Inflammatory macrophage (primary cell): ENCODE measurements at places on chromosomes 7 and 10.

- peak; percentile 65 for DNase-seq
These were observed at the start of gene HIPK2 for GRCh38 chr7:139777948-139778841. Gene HIPK2 (minus strand): TSS chr7:139777998. CDS start chr7:139777623, 375 bp downstream.

GRCh38 chr7:127413962-127414361 lies 21.5 kb upstream of the ZNF800 start:
- DNase-seq = no peak

DNA sequence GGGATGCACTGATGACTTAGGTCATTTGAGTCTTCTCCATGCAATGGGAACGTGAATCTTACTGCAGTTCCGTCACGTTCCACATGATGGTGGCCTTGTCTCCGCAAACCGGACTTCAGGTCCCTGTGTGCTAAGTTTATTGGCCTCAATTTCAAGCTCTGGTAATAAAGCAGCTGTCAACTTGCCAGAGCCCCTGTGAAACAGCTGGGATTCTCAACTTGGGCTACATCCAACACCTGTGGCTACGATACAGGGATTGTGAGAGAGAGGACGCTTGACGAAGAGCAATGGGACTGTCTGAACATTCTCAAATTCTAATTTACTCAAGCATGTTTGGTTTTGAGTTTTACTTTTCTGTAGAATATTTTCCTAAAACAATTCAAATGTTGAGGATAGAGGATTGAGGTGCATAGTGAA lies 174.2 kb downstream of the PTN start:
- DNase-seq = no peak

DNA sequence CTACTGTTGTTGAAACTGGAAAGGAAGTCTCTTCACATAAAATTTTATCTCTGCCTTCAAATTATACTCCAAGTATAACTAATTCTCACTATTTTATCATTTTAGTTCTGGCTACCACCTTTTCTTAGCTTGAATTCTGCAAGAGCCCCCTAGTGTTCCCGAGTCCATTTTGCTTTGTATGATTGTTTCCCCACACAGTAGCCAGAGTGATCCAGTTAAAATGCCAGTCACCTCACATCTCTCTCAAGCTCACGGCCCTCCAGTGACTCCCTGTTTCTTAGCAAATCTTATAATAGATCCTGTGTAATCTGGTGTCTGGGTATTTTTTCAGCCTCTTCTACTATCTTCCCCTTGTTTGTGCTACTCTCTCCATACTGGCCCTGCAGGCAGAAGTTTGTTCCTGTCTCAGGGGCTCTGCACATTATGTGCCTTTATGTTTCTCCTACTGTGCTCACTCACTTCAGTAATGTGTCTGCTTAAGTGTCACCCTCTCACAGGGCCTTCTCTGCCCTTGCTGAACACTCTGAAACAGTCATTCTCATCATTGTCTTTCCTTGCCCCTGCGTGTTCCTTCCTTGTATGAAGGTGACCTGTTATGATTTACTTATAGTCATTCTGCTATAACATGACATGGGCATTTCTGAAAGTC lies 8.9 kb downstream of the WAC start:
- no peak for DNase-seq

DNA sequence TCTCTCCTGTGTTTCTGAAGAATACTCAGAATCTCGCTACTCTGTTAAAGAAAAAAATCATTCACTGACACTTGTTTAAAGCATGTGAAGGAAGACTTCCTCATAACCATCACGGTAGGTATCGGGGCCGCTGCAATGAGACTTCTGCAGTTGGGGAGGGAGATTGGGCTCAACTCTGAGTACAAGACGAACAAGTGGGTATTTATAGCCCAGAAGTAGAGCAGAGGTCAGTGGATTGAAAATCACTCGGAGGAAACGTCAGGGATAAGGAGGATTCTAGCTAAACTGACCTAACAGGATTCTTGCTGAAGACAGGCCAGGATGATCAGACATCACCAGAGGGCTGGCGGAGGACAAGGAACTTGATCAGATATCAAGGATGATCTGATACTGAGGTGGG lies 33.3 kb downstream of the ITPRIP start:
- no peak for DNase-seq

GRCh38 chr10:7121154-7121797 lies 289.6 kb downstream of the SFMBT2 start:
- DNase-seq = peak; percentile 78

- no peak for DNase-seq
These were observed 386.5 kb downstream of the INHBA start for GRCh38 chr7:41316410-41316809.

DNA sequence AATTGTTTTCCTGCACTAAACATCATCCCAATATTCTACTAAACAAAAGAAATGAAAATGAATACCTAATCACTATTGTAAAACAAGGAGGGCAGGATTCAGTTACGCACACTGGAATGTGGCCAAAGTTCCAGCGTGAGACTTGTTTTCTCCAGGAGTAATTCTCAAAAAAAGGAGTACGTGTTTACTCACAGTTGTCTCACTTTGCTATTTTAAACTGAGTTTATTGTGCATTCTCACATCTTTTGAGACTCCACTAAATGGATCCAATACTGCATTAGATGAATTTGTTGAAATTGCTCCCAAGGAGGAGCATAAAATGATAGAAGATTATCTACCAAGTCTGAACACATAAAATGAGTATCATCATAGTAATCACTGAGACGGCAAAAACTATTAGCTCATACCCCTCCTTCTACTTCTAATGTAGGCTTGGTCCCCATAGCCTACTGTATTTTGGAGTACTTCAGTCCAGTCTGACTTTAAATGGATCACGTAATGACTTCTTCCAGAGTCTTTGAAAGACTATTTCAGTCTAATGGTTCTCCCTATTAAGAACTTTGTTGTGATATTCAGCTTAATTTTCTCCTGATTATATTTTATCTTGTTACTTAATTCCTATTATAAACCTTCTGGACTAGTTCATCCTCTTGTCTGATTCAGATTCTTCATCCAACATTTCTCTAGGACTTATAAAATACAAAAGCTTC lies 3.8 kb downstream of the GRM3 start:
- DNase-seq = no peak

GRCh38 chr7:133355325-133355708 lies 102.4 kb downstream of the EXOC4 start:
- peak; percentile 16 for DNase-seq

DNA sequence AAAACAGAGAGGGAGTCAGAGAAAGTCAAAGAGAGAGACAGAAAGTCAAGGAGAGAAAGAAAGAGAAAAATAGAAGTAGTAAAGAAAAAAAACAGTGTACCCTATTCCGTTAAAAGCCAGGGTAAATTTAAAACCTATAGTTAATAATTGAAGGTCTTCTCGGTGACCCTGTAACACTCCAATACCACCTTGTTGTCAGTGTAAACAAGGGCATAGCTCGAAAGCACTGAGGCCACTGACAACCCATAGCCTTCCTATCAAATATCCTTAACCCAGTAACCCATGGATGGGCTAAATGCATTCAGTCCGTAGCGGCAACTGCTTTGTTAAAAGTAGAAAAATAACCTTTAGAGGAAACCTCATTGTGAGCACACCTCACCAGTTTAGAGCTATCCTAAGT lies 100.4 kb downstream of the ZNF467 start:
- DNase-seq = no peak

- DNase-seq = no peak
These were observed 36.8 kb downstream of the PPIF start for GRCh38 chr10:79383974-79384606.

DNA sequence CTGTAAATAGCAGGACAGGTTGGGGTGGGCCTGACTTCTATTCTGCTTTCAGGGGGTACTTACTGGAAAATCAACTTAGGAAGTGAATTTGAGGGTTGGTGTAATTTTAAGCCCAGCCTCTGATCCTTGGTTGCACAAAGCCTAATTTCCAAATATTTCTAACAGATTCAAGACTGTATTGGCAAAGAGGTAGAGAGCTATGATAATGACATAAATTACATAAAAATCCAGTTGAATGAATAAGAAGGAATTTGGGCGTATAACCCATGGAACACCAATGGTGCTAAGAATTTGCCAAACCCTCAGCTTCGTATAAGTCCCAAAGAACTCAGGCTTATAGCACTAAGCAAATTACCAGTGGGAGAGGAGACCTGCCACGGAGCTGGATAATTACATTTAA lies 11.9 kb downstream of the CPA4 start:
- no peak for DNase-seq

DNA sequence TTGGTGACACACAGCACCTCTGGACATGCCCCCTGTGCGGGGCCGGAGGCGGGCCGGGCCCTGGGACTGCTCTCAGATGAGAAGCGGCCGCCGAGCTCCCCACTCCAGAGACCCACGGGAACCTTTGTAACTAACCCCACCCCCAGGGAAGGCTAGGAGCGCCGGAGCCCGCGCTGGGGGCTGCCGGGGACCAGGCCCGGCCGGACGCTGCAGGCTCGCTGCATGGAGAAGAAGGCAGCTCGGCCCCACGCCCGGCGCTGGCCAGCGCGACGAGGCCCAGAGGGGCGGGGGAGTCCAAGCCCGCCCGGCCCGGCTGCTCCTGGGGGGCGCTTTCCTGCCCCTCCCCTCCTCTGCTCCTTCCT lies 36.5 kb downstream of the AGAP3 start:
- DNase-seq = no peak

- DNase-seq = no peak
These were observed 225.7 kb downstream of the VTI1A start for GRCh38 chr10:112672706-112673105.

- no peak for DNase-seq
These were observed 123.3 kb downstream of the PRPF18 start for GRCh38 chr10:13709931-13710650.

DNA sequence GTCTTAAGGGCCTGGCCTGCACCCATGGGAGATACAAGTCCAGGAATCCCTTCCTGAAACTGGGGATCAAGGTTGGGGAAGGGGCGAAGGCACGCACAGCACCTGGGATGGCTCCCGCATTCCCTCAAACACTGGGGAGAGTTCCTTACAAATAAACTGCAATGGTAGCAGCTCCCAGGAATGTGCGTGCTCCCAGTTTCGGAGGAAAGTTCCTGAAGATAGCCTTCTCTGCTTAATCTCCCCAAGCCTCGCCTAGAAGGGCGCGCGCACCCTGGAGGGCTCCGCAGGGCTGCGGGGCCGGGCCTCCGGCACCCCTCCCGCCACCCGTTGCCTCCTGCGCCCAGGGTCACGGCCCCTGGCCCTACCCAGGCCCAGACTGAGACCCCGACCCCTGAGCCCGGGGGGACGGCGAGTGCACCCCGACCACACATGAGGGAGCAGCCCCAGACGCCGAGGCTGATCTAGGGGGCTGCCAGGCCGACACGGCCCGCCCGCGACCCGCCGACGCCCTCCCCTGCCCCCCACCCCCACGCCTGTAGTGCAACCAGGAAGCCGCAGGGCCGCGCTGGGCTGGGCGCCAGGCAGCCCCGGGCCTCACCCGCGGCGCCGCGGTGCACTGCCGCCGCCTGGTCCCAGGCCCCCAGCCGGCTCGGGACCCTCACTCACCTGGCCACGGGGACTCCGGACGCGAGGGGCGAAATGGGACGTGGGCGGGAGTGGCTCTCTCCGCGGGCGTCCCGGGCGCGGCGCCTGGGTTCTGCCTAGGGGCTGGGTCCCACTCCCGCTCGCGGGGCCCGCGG lies 460 bp downstream of the ANXA11 start:
- peak; percentile 43 for DNase-seq

DNA sequence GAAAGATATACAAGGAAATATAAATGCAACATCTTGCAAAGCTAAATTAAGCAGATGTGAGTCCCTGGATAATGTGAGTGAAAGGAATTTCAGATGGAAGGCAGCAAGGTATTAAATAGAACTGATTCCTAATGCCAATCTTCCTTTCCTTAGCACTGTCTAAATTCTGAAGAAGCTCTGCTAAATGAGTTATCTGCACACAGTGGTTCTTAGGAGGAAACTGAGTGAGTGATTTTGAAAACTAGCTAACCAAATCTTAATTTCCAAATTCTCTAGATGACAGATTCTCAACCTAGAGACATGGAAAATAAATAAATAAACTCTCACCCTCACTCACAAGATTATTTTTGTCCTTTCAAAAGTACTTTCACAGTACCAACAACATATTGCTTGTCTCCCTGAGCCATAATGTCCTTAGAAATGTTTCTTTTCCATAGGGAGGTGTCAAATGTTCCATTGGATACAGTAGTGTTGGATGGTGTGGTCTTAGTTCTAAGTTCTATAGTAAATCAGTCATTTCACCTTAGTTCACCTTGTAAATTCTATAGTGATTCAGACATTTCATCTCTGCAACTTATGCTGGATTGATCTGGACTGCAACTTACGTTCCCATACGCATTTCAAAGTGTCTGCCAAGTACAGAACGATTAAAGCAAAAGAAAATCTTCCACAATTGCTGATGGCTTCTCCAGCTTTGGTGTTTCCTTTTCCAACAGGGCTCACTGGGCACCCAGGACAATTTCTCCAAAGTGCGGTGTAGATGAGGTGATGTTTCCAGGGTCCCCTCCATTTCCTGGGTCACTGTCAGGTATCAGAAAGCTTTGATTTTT lies 145.4 kb upstream of the FAM171A1 start:
- no peak for DNase-seq

DNA sequence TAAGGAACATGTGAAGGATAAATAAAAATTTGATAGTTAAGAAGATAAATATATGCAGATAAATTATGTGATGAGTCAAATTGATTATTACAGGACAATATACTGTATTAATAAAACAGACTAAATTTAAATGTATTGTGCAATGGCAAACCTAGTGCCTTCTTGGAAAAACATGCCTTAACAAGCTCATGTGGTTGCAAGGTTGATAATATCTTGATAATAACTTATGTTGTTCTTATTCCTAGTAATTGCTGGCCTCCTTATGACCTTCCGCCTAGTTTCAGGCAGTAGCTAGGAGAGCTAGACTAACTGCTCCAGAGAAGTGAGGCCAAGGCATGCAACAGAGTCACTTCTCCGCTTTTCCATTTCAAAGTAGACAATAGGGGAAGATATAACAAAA lies 7.6 kb upstream of the RAB11FIP2 start:
- no peak for DNase-seq

GRCh38 chr10:22761569-22762220 lies 47.3 kb upstream of the PIP4K2A start:
- no peak for DNase-seq

- no peak for DNase-seq
These were observed 649.1 kb downstream of the INHBA start for GRCh38 chr7:41053820-41054219.

- no peak for DNase-seq
These were observed 115.5 kb upstream of the CREB5 start for GRCh38 chr7:28296571-28297483.

DNA sequence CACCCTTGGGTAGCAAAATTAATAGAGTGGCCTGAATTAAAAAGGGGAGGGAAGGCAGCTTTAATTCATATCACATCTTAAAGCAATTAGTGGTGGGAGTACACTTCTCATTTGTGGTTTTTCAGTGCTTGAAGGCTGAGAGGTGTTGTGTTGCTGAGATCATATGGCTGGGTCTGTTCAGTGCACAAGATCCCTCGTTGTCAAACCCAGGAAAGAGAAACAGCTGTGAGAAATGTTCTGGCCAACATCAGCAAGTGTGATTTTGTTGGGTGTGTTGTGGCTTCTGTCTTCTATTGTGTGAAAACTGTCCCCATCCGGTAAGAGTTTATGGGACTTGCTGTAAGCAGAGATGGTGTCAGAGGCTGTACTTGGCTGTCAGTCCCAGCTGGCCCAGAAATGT lies 197.9 kb upstream of the BMPER start:
- DNase-seq = no peak

GRCh38 chr10:131655101-131655849 lies 245.5 kb upstream of the PPP2R2D start:
- no peak for DNase-seq

- DNase-seq = no peak
These were observed 495.7 kb downstream of the INHBA start for GRCh38 chr7:41207141-41207540.
